Mesothelial cell of epicardium (in vitro differentiated cells): ENCODE measurements at places on chromosomes 5 and 9. TPM values are rescaled to one million over a fixed set of nuclear protein-coding genes. Genes with fewer than 3 reads are reported as not detected.

DNA sequence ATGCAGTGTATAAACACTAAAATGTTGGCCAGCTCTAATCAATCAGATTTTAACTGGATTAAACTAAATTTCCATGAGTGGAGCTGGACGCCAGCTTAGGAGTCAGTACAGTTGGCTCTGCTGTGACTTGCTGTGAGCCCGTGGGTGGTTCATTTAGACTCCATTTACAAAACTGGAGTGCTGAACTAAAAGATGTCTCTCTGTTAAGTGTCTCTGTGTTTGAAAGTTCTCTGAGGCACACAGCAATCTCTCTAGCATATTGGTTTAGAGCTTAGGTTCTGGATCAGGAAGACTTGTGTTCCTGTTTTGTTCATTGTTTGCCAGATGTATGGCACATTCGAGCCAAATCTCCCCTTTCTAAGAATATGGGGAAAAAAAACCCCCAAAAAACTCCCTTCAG, 28.0 kb upstream of the ARL14EPL start:
- no peak for DNase-seq

- DNase-seq = no peak
Measured at GRCh38 chr5:154740483-154740882, 14.7 kb upstream of the LARP1 start.

- DNase-seq = no peak
Measured at GRCh38 chr9:73370053-73370452, 218.4 kb downstream of the ANXA1 start.

Gene LECT2
- total RNA-seq = not detected in 3 replicates
